ENCODE measurements at places on chromosomes 12 and 14. TPM values are rescaled to one million over a fixed set of nuclear protein-coding genes. Genes with fewer than 3 reads are reported as not detected.

Gene GDF3
- polyA plus RNA-seq, result 0.32 TPM

Gene TAS2R9
- polyA plus RNA-seq, result not detected

Gene RTL1
- polyA plus RNA-seq, result 0.05 TPM

Gene TMEM30B
- 1.0 TPM for polyA plus RNA-seq

Gene LMNTD1
- polyA plus RNA-seq, result not detected

- no peak for DNase-seq
Measured at GRCh38 chr12:11739980-11740577, 90.6 kb downstream of the ETV6 start.

- DNase-seq, result no peak
Measured at GRCh38 chr12:41348198-41348597, 160.1 kb downstream of the PDZRN4 start.

GRCh38 chr12:47190271-47190750 lies 110.6 kb upstream of the AMIGO2 start:
- no peak for DNase-seq

DNA sequence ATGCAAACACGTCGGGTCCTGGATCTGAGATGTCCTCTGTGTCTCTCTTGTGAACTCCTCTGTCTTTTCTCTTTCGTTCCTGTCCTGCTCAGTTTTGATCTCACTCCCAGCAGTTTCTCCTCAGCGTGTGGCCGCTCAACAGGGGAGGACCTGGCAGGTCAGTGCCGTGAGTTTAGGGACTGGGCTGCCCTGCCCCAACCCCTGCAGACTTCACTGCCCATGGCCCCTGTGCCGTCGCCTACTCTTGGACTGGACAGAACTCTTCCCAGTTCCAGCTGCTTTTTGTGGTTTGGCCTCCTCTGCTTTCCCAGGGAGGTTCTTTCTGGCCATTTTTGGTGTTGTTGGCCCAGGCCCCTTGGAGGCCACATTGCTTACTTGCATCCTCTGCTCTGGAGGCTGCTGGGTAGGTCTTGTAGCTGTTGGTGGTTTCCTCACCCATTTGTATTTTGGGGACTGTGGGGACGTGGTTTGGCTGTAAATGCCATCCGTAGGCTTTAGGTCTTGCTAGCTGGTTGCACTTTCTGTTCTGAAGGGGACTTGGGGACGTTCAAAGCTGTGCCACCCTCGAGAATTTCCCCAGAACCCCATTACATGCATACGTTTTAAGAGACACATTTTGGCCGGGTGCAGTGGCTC lies 20.0 kb upstream of the DNAH10 start:
- DNase-seq, result no peak

DNA sequence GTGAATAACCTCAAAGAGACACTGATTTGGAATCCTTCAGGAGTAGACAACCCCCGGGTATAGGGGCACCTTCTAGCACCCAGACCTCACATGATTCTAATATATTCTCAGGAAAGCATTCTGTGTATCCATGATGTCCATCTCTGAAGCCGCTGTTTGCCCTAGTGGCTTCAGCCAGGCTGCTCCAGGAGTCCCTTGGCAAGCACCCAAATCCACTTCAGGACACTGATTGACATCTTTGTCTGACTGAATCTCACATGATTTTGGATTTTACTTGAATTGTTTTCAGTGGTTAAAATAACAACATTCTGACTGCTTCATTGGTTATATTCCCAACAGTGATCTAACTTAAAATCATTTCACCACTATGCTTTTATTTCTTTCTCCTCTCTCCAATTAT lies 390.5 kb upstream of the CLEC14A start:
- no peak for DNase-seq

All from right cardiac atrium (tissue), 5 donors.